M059J (cell line): ENCODE measurements at places on chromosomes 1 and 21. TPM values are rescaled to one million over a fixed set of nuclear protein-coding genes. Genes with fewer than 3 reads are reported as not detected.

DNA sequence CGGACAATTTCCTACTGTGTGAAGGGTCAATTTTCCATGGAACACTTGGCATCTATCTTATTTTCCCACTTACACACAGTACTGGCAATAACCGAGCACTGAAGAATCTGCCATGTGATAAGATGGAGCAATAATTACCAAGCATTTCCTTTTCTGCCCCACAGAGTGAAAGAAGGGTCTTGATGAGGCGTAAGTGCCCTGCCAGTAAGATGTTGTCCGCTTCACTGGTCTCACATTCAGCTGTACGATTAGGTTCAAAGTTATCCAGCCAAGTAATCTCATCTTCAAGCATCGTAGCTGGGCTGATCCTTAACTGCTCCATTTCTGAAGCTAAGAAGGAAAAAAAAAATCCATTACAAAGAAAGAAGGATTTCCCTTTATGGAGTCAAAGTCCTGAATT lies 67.8 kb downstream of the PCSK9 start:
- DNase-seq: no peak

DNA sequence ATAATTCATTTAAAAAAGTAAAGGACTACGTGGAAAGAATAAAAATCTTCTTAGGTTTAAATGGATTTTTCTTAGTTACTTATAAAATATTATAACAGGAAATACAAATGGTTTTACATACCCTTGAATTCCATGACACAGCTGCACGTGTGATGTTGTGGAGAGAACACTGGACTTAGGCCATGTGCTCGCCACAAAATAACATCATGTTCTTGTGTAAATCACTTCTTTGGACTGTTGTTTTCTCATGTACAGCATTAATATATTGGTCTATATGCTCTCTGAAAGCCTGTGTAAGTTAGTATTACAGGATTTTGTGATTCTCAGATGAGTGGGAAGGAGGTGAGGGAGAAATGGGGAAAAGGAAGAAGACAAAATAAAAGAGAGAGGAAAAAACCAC lies 228.2 kb downstream of the DNM3 start:
- no peak for DNase-seq

DNA sequence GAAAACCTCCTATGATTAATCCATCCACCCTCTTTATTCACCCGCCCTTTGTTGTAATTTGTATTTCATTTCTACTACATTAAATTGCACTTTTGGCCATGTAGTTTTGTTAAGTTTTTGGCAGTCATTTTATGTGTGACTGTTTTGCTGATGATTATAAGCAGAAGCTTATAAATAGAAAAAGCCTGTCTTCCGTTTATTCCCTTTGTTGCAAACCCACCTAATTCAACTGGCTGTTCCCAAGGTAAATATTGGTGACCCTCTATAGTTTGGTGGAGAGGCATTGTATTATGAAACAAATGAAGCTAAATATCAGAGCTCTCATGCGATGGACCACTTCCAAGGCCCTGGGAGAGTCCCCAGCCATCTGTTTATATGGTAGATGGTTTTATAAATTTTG lies 36.7 kb upstream of the IGSF3 start:
- no peak for DNase-seq

DNA sequence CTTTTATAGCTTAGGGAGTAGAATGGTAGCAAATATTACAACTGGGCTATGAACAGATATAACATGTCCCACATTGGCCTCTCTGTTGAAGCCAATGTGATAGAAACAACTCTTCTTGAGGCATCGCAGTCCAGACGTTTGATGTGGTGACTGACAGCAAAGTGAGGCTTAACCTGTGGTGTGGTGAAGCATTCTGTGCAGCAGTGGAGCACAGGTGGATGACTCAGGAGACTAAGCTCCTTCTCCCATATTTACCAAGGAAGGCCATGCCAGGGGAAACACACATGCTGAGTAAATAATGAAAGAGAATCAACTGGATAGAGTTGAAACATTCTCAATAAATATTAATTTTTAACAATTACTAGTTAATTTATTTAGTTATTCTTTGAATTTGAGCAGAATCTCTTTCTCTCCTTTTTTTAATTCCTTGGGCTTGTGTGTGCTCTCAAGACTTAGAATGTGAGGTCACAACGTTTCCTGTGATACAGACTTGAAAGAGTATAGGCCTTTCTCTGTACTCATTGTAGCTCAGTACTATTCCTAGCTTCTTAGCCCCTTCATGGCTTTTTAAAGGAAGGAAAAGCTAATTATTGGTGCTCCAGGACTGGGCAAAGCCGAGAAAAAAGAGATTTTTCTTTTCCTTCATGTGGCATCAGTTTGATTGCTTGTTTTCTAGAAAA lies 17.6 kb downstream of the CRB1 start:
- DNase-seq: no peak

The FCGR2B gene
- total RNA-seq: not detected in 2 replicates

GRCh38 chr1:53582211-53583020 lies 123.2 kb downstream of the DMRTB1 start:
- DNase-seq: peak; percentile 42

- DNase-seq: no peak
Observed at GRCh38 chr1:223016890-223017289, 126.2 kb downstream of the TLR5 start.

The RAD54L gene
- 9.8 and 24.2 TPM in 2 replicates for total RNA-seq

DNA sequence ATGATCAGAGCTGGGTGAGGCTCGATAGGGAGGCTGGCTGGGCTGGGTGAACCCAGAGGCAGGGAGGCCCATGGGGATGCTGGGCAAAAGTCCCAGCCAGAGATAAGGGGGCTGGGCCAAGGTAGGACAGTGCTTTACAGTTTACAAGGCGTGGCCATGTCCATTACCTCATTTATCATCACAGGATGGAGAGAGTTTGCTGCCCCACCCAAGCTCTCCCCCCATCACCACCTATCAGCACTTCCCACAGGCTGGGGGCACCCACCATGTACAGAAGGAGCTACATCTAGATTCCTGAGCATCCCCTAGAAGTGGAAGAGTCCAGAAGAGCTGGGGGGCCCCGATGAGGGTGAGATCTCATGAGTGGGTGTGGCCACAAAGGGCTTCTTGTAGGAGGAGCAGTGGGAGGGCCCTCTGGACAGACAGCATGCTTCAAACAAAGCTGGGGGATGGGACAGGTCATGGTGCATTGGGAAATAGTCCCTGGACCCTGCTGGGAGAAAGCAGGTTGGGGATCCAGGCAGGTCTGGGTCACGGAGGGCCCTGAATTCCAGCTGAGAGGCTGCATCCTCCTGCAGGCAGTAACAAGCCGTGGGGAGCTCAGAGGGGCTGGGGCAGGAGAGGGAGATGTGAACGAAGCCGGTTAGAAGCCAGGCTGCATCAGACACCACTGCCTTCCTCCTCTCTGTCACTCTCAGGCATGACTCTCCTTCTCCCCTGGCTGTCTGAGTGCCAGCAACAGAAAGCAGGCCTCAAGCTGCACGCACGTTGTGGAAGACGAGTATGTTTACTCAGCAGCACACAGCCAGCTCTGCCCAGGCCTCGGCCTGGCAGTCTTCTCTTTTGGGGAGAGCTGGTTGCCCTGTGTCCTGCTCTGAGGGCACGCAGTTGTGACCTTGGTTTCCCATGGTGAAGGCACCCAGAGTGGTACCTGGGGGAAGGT lies 202.3 kb downstream of the HIVEP3 start:
- DNase-seq: no peak

- no peak for DNase-seq
Observed at GRCh38 chr1:45796946-45797345, 6.5 kb upstream of the MAST2 start.

The LMX1A gene
- not detected in 2 replicates for total RNA-seq

The PGBD2 gene
- 2.2 and 5.7 TPM in 2 replicates for total RNA-seq

- DNase-seq: no peak
Observed at GRCh38 chr1:46583494-46583893, 20.6 kb downstream of the MKNK1 start.

GRCh38 chr1:178629252-178630154 lies 95.5 kb upstream of the RALGPS2 start:
- DNase-seq: peak; percentile 74

- DNase-seq: no peak
Observed at GRCh38 chr1:195948123-195948895, 659.9 kb downstream of the KCNT2 start.

The SEC16B gene
- 0.79 and 1.2 TPM in 2 replicates for total RNA-seq

DNA sequence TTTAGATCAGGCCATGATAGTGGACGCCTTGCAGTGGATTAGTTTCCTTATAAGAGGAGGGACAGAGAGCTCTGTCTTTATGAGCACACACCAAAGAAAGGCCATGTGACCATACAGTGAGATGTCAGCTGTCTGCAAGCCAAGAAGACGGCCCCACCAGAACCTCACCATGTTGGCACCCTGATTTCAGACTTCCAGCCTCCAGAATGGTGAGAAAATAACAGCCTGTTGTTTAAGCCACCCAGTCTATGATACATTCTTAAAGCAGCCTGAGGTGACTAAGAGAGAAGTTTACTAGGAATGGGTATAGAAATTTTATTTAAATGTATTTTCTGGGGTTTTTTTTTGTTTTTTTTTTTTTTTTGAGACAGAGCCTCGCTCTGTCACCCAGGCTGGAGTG lies 29.5 kb downstream of the L1TD1 start:
- no peak for DNase-seq

The TFF2 gene
- total RNA-seq: 0.30 TPM in 1 of 2 replicates, not detected in the other

DNA sequence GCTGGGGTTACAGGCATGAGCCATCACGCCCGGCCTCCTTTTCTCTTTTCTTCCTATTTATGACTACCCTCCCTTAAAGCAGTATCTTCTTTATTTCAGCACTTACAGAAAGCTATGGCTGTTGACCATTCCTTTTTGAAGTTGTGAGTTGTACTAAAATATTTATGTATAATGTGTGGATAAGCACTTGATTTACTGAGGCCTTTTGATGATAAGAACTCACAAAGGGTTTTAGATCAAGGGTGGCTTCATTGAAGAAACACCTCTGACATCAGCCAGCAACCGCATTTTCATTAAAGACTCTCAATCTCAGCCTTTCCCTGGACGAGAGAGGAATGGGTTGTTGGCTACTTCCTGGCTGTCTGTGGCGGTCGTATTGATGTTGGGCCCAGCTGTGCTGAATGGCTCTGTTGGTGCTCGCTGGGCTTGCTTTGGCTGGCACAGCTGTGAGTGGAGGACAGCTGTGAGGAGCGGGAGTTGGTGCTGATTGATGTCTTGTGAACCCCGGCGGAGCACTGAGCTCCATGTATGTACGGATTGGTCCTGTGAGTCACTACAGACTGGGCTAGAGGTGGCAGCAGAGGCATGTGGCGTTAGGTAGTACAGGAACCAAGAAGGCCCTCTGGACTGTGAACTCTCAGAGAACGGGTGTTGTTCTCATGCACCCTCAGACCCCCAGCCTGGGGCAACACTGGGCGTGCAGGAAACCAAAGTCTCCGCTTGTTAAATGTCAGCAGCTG lies 208.8 kb downstream of the KIF26B start:
- DNase-seq: no peak

DNA sequence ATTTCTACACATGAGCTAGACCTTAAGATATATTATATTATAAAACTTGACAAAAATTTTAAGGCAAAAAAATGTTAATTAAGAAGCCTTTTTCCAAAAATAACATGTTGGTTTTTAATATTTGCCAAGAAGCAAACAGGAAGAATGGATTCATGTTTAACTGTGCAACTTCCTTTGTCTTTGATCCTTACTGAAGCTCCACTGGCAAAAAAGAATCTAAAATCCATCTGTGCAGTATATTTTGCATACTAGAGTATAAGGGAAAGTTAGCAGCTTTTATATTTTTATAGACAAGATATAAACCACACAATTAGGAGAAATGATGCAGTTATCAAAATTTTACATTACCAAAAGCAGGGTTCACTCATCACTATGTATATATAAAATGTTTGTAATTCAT lies 76.9 kb upstream of the RGS18 start:
- DNase-seq: no peak

GRCh38 chr1:203632941-203633340 lies 6.3 kb downstream of the ATP2B4 start:
- DNase-seq: no peak

DNA sequence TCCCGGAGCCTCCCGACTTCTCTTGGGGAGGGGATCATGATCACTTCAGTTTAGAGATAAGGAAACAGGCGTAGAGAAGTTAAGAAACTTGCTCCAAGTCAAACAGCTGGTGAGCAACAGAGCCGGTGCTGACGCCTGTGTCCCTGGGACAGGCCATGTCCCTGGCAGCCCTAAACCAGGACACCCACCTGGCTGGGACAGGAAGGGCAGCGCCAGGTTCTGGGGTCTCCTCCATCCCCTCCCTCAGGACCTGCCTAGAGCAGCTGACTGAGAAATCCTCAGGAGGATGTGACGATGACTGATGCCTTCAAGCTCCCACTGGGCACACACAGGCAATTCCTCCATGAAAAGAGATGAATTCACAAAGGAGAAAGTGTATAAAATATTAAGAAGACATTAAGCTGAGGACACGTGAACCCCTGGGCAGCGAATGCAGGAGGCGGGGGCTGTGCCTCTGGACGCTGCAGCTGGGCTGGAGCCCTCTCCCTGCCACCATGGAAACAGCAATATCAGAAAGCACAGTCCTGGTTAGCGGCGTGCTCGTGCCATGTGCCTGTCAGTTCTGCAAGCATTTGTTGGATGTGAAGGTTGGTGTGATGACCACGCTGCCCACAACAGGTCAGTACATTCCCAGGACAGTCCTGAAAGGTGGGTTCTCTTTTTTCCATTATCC lies 40.1 kb upstream of the C1orf174 start:
- no peak for DNase-seq
